WTC11 (cell line): ENCODE measurements at places on chromosomes 11 and 22.
A peak's percentile ranks its signal among the peaks of the same experiment; 100 is the strongest.

DNA sequence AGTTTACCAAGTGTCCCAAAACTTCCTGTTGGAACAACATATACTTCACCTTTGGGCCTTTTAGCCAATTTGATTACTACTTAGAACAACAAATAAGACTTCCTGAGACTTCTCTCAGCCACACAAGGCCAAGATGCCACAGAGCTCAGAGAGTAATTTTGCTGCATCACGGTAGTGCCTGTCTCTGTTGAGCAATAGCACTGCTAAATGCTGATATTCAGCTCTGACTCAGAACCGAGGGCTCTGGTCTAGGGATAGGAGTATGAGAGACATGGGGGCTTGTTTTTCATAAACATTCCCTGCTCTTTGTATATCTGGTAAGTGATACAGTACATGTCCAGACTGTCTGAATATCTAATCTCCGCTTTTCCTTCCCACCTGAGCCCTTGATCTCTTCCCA lies 260.4 kb upstream of the ARHGAP20 start:
- no peaks in the 10 kb centered on the region for H3K27me3 ChIP-seq
- H3K4me3 ChIP-seq: no peak overlapping the region
- no peak overlapping the region for H3K27ac ChIP-seq
- no peaks in the 10 kb centered on the region for H3K36me3 ChIP-seq
- DNase-seq: no peak
- peaks cover 3% of the 10 kb centered on the region; the same call in 1 of the 2 replicates for H3K4me1 ChIP-seq

DNA sequence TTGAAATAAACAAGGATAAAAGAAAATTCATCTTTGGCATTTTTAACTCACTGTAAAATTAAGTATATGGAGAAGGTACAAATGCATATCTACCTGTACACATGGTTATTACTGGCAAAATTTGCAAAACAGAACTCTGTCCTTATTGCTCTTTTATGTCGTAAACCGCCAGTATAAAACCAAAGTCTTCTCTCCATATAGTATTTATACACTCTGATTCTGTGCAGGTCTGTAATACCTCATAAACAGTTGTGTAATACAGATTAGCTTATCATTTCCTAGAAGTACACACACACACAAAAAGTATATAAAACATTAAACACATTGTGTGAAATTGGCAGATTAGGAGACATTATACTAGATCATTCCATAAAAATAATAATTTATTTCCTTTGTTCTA lies 406.6 kb upstream of the ANO3 start:
- H3K4me3 ChIP-seq: no peak overlapping the region
- no peak overlapping the region for H3K27ac ChIP-seq
- no peaks in the 10 kb centered on the region for H3K27me3 ChIP-seq
- peaks cover 8% of the 10 kb centered on the region; the same call in 1 of the 2 replicates for H3K4me1 ChIP-seq
- H3K36me3 ChIP-seq: peaks cover 25% of the 10 kb centered on the region
- no peak for DNase-seq

- H3K4me1 ChIP-seq: peaks cover 37% of the 10 kb centered on the region
- peaks cover 6% of the 10 kb centered on the region; the same call in 1 of the 2 replicates for H3K27me3 ChIP-seq
- no peak overlapping the region for H3K27ac ChIP-seq
Measured at GRCh38 chr22:50301581-50301991, 5.9 kb downstream of the PLXNB2 start.

- no peak for DNase-seq
- H3K4me3 ChIP-seq: no peak overlapping the region
- H3K27ac ChIP-seq: no peak overlapping the region
- H3K4me1 ChIP-seq: peaks cover 8% of the 10 kb centered on the region
Measured at GRCh38 chr11:114179234-114179941, 116.8 kb upstream of the NNMT start.

DNA sequence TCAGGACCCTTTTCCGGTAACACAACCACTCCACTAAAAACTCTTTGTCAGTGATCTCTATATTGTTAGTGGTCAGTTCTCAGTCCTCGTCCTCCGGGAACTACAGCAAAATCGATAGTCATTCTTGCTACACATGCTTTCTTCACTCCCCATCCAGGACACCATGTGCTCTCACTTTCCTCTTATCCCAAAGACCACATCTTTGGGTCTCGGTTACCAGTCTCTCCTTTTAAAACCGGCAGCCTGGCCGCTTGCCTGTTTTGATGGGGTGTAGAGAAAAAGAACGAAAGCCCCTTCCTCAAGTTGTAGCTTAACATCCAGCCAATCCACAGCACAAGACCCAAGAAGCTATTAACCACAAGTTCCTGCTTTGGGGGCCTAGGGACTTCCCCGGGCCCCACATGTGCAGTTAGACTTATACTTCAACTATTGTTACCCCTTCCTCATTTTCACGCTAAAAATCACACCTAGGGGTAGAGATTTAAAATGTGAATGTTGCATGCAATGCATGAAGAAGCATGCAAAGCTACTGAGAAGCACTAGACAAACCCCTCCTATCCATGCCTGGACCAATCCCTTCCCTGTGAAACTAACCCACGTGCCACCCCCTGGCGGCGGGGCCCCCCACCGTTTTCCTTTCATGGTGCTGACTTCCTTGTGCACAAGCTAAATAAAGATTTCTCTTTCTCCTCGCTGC lies 1.5 kb upstream of the TOLLIP start:
- peaks cover 3% of the 10 kb centered on the region; the same call in 1 of the 2 replicates for H3K36me3 ChIP-seq
- H3K27me3 ChIP-seq: peaks cover 53% of the 10 kb centered on the region
- 0 out of 2 replicates have a peak overlapping the region, but pooled peaks have one; percentile 3 for H3K27ac ChIP-seq
- H3K4me1 ChIP-seq: peaks cover 13% of the 10 kb centered on the region
- peak overlapping the region; percentile 70 for H3K4me3 ChIP-seq

DNA sequence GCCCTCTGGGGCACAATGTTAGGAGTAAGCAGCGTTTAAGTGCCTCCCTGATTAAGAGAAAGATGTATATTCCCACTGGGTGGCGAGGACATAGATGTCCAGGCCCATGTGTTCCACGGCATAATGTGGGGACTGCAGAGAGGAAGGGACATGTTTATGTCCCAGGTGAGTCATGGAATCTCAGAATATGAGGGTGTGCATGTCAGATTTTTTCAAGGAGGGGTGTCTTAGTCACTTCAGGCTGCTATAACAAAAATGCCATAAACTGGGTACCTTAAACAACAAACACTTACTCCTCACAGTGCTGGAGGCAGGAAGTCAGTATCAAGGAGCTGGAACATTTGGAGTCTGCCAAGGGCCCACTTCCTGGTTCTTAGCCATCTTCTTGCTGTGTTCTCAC lies 55.1 kb downstream of the BCR start:
- no peak overlapping the region for H3K4me3 ChIP-seq
- 0 out of 2 replicates have a peak overlapping the region, but pooled peaks have one; percentile 26 for H3K27ac ChIP-seq
- no peaks in the 10 kb centered on the region for H3K27me3 ChIP-seq
- no peak for DNase-seq

- H3K4me1 ChIP-seq: peaks cover 6% of the 10 kb centered on the region; the same call in 1 of the 2 replicates
- no peaks in the 10 kb centered on the region for H3K36me3 ChIP-seq
- no peaks in the 10 kb centered on the region for H3K27me3 ChIP-seq
- no peak for DNase-seq
- H3K27ac ChIP-seq: no peak overlapping the region
- H3K4me3 ChIP-seq: no peak overlapping the region
Measured at GRCh38 chr22:30036656-30037055, 43.6 kb upstream of the HORMAD2 start.

- H3K4me1 ChIP-seq: no peaks in the 10 kb centered on the region
- no peak overlapping the region for H3K4me3 ChIP-seq
- H3K27me3 ChIP-seq: no peaks in the 10 kb centered on the region
Measured at GRCh38 chr22:49900441-49901230, 17.6 kb downstream of the ALG12 start.

- peaks cover 21% of the 10 kb centered on the region for H3K27me3 ChIP-seq
- H3K4me1 ChIP-seq: peaks cover 49% of the 10 kb centered on the region
- H3K36me3 ChIP-seq: peaks cover 9% of the 10 kb centered on the region
- H3K27ac ChIP-seq: no peak overlapping the region
Measured at GRCh38 chr11:125312812-125313211, 148.3 kb downstream of the PKNOX2 start.

- H3K4me1 ChIP-seq: peaks cover 20% of the 10 kb centered on the region
- no peaks in the 10 kb centered on the region for H3K36me3 ChIP-seq
- no peak overlapping the region for H3K27ac ChIP-seq
- no peak overlapping the region for H3K4me3 ChIP-seq
Measured at GRCh38 chr11:73265278-73265810, 6.8 kb upstream of the P2RY6 start.

DNA sequence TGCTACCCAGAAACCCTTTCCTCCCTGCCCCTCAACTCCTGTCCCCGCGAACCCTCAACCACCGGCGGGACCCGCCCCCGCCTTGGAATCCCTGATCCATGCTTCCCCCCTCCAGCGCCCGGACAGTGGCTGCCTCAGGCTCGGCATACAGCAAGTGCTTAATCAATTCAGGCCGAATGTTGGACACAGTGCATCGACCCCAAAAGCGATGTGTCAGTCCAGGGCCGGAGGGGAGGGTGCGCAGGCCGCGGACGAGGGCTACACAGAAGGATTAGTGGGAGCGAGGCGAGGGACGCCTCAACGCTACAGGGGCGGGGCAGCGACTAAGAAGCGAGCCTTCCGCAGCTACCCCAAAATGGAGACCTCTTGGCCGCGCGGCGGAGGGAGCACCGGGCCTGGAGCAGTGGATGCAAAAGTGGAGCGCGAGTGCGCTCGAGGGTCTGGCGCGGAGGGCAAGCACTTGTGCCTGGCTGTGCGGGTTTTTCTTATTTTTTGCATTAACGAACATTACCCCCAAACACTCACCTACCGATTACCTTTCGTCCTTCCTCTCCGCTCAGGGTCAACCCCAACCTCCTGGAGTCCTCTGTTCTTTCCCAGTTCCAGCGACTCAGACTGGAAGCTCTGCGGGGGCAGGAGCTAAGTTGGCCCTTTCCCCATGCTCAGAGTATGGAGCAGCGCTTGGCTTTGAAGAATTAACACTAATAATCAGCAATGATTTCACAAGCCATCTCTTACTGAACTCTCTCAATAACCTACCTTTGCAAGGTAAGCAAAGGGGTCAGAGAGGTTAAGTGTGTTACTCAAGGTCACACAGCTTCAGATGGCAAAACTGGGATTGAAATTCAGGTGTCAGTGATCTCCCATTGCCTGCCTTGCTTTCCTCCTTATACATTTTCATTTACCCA lies 30.0 kb upstream of the WNT11 start:
- no peaks in the 10 kb centered on the region for H3K36me3 ChIP-seq
- H3K27ac ChIP-seq: peak overlapping the region; percentile 87
- peaks cover 14% of the 10 kb centered on the region for H3K4me1 ChIP-seq
- peak; percentile 78 for DNase-seq

DNA sequence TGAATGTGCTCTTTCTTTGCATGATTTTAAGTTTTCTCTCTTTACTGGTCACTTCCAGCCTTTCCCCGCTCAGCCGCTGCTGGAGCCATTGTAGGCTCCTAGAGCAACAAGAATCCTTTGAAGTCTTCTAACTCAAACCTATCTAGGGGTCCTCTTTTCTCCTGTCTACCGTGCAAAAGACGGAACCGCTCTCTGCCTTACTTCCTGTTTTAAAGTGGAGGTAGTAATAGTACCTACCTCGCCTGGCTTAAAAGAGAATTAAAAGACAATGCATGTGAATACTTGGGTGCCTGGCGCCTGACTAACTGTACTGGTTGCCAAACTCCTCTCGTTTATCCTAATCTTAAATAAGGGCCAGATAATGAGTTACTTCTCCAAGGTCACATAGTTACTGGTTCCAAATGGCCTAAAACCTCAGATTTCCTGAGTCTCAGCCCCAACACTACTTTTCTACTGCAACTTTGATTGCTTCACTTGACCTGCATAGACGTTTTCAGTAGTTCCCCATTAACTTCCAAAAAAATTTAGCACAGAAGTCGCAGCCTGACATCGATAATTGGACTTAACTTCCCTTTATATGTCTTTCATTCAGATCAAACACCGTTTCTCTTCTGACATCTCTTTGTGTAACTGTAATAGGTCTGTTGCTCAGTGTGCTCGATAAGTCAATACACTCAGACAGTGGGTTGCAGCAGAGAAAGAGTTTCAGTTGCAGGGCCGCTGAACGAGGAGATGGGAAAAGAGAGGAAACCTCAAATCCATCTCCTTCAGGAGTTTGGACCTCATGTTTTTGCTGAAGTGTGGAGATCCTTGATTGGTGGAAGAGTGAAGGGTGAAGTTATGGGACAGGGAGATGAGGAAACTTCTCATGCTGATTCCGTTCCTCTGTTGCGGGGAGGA lies 891 bp downstream of the SAMM50 start:
- H3K36me3 ChIP-seq: no peaks in the 10 kb centered on the region
- peaks cover 29% of the 10 kb centered on the region for H3K4me1 ChIP-seq
- H3K4me3 ChIP-seq: peak overlapping the region; percentile 95
- DNase-seq: no peak
- H3K27ac ChIP-seq: peak overlapping the region; percentile 89

GRCh38 chr11:26572770-26573402 lies 823 bp upstream of the MUC15 start:
- no peak for DNase-seq
- peaks cover 20% of the 10 kb centered on the region for H3K4me1 ChIP-seq
- no peaks in the 10 kb centered on the region for H3K27me3 ChIP-seq
- no peak overlapping the region for H3K4me3 ChIP-seq

DNA sequence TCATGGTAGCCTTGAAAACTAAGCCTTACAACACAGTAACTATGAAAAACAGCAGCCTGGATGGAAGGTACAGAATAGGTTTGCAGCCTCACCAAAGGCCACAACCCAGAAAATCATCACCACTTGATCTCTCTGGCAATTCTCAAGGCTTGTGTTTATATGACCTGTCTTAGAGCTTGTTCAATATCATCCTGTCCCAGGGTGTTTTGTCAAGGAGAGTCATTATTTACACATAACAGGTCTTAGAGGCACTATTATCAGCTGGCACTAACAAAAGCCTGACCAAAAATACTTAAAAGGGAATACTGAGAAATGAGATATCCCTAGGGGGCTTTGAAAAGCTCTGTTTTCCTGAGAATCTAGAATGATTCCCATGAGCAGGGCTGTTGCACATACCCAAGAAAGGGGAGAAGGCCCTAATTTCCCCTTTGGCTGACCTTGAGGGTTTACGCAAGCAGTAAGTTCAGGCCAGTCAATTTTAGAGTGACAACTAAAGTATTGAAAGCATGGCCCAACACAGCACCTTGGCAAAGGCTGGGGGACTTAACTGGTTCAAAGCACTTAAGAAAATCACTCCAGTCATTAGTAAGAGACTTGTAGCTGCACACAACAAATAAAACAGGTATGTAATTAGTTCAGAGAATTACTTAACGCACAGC lies 7.9 kb downstream of the SC5D start:
- no peaks in the 10 kb centered on the region for H3K27me3 ChIP-seq
- H3K36me3 ChIP-seq: peaks cover 36% of the 10 kb centered on the region
- no peak overlapping the region for H3K4me3 ChIP-seq

DNA sequence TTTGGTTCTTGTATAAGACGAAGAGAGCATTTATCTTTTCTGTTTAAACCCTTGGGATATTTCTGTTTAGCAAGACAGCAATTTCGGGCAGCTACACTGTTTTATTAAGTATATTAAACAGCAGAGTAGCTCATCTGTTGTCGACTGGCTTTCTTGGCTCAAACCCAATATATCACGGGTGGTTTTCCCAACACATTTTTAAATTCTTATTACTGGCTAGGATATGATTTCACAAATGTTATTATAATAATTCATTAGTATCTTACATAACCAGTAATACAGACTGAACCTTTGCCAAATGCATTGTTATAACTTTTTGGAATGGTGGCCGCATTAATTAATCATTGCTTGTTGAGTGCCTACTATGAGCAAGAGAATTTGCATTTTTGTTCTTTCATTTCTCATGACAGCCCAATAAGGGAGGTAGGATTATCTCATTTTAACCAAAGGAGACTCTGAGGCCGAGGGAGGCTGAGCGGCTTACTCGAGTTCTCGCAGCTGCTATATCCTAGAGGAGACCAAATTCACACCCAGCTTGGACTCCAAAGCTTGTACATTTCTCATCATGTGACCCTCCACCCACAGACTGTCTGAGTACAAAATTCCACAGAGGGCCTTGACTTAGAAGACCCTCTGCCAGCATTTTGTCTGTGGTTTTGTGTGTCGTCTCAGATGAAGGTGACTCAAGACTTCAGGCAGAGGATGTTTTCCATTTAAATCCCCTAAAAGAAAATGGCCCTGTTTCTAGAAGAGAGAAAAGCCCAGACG lies 304.9 kb downstream of the NTM start:
- H3K4me1 ChIP-seq: peaks cover 28% of the 10 kb centered on the region
- no peak for DNase-seq
